NCI-H1417 treated with DMSO at 0.1 percent for 48 hours (cell line): ENCODE measurements at places on chromosomes 7 and 10.

GRCh38 chr10:123886292-123886691 is 5.3 kb downstream of the CPXM2 start:
- DNase-seq: no peak

- DNase-seq: no peak
Observed at GRCh38 chr10:7611909-7612308, 54.9 kb downstream of the ITIH5 start.

DNA sequence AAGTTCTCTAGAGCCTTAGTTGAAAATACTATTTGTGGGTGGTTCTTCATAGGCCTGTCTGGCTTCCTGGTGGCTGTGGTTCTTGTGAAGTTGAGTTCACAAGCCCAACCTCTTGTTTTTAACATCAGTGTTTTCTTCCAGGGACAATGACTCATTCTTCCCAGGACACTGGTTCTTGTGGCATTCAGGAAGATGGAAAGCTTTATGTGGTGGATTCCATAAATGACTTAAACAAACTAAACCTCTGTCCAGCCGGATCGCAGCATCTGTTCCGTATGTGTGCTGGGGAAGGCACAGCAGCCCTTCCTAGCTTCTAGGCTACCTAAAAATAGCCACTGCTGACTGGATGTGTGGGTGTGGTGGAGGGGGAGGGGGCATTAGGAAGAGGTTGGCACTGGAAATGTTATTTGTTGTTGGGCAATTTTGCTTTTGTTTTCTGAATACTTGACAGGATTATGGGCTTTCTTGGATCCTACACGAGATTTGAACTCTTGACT is 3.9 kb downstream of the LSMEM1 start:
- no peak for DNase-seq

DNA sequence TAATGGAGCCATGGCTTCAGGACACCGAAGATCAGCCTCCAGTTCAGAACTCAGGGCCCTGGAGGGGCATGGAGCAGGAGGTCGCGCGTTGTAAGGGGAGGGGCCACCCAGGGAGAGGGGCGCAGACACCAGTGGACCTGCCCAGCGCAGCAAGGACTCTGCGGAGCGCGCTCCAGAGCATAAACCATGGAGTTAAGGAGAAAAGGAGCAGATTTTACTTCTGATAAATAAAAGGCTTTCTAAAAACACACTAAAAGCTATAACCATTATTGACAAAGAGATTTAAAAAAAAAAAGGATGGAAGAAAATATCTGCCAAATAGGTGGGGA is 10.5 kb downstream of the CALY start:
- no peak for DNase-seq

GRCh38 chr10:29714096-29714874 is 79.5 kb upstream of the SVIL start:
- no peak for DNase-seq

DNA sequence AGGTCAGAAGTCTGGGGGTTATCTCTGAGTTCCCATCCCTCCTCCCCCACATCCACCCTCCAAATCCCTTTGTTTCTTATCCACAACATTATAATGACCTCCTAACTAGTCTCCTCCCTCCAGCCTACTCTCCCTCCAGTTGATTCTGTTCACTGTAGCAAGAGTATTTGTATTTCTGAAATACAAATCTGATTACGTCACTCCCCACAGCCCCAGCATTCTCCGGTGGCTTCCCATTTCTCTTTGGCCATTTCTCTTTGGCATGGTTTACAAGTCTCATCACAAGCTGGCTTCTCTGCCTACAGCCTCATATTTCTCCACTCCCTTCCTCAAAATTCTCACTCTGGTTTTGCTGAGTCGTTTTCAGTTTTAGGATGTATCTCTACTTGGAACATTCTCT is 24.6 kb upstream of the MRPS33 start:
- DNase-seq: no peak

DNA sequence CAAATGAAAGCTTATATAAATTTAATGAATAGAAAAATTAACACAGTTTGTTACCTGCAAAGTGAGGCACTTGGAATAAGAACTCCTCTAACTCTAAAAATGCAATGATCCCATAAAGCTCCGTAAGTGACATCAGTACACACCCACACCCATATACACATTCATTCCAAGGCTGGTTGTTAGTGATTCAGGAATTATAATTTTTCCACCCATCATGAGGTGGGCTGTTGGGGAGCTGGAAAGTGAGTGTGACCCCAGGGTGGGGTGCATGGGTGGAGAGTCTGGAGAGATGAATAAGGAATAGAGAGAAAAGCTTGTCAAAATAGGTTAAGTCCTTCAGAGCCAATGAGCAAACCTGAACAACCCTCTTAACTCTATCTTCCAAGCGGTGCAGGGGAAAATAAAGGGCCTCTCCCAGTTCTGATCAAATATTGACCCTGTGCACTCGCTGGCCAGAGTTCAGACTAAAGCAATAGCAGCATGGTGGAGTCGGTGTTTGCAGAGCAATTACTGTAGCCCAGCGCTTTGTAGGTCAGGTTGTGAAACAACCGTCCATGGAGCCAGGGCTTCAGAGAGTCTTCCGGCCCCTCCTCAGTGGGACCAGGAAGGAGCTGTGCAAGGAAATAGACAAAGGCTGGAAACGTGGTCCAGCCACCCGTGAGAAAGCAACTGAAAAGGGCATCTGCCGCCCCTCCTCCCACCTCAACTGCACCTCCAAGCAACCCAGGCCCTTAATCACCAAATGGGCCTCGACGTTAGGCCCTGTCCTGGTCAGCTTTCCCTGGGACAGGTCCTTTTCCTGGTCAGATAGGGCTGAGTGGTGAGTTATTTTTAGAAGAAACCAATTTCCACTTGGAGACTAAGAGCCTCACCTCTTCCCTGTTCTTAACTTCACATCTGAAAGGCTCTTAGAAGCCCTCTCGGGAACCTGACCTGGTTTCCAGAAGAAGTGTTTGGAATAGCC is 61.2 kb downstream of the SH3PXD2A start:
- DNase-seq: peak; percentile 25

GRCh38 chr10:86105640-86106039 is 261.0 kb downstream of the GRID1 start:
- no peak for DNase-seq

GRCh38 chr10:118840071-118840775 is 85.5 kb upstream of the CACUL1 start:
- DNase-seq: no peak

GRCh38 chr7:127437837-127438236 is 45.3 kb upstream of the ZNF800 start:
- DNase-seq: no peak

DNA sequence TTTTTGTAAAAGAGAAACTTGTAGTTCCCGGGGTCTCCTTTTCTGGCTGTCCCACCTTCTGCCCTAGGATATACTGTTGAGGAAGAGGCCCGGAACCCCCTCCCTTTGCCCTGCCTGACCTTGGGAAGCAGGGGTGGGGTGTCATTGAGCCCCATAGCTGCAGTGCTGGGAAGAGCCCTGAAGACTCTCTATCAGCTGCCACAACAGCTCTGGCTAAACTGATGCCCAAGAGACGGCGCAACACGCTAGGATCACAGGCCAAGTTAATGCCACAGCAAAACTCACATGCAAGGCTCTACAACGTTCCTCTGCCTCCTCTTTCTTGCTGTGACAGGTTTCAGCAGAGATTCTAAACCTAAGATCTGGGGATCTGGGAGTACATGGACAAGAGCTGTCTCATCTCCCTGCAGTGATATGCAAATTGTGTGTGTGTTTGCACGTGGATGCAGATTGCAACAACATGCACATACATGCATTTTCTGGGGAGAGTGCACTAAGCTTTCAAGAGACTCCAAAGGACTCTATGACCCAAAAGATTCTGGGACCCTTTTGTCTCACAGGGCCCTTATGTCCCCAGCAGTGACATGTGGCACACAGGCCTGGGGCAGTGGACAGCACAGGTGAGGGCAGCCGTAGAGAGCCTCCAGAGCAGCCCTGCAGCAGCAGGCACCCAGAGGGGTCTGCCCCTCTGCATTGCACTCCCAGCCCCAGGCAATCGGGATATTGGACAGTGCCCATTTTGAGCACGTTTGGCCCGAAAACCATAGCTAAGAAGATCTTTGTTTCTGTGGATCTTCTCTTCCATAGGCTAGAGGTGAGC is 2.5 kb downstream of the RASSF4 start:
- no peak for DNase-seq

DNA sequence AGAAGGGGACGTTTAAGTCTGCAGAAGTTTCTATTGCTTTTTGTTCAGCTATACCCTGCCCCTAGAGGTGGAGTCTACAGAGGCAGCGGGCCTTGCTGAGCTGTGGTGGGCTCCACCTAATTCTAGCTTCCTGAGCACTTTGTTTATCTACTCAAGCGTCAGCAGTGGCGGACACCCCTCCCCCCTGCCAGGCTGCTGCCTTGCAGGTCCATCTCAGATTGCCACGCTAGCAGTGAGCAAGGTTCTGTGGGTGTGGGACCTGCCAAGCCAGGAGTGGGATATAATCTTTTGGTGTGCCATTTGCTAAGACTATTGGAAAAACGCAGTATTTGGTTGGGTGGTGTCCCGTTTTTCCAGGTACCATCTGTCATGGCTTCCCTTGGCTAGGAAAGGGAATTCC is 147.3 kb upstream of the PRPS1L1 start:
- DNase-seq: no peak

- DNase-seq: no peak
Observed at GRCh38 chr7:143393267-143394041, 12.3 kb downstream of the ZYX start.

DNA sequence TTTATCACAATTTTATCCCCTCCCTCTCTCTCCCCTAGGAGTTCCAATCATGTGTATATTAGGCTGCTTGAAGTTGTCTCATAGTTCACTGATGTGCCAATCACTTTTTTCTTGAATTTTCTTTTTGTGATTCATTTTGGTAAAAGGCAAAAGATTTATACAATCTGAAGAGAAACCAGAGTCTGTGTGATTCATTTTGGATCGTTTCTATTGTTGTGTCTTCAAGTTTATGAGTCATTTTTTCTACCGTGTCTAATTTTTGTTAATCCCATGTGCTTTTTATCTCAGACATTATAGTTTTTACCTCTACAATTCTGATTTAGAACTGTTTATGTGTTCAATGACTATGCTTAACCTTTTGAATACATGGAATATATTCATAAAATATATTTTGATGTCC is 483.9 kb upstream of the AUTS2 start:
- no peak for DNase-seq

GRCh38 chr10:60906411-60906810 is 37.6 kb downstream of the RHOBTB1 start:
- DNase-seq: no peak

- no peak for DNase-seq
Observed at GRCh38 chr7:17315974-17316373, 17.5 kb downstream of the AHR start.

DNA sequence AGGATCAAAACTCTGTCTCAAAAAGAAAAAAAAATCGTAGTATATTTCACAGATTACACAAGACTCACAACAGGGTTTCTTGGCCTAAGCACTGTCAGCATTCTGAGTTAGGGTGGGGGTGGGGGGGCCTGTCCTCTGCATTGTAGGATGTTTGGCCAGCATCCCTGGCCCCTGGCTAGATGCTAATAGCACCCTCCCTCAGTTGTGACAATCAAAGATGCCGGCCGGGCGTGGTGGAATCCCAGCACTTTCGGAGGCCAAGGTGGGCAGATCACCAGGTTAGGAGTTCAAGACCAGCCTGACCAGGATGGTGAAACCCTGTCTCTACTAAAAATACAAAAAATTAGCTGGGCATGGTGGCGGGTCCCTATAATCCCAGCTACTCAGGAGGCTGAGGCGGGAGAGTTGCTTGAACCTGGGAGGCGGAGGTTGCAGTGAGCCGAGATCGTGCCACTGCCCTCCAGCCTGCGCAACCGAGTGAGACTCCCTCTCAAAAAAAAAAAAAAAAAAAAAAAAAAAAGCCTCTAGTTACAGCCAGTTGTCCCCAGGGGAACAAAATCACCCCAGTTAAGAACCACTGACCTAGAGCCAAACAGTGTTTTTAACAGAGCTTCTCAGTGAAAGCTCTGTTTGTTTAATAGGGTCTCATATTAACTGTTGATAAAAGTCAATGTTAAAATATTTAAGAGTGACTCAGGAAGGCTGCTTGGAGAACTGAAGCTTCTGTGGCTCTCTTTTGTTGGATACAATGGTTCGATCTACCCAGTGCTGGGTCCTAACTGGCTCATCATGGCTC is 161.0 kb upstream of the FAM171A1 start:
- DNase-seq: no peak

GRCh38 chr10:105594296-105594695 is 953.2 kb downstream of the SORCS3 start:
- no peak for DNase-seq

DNA sequence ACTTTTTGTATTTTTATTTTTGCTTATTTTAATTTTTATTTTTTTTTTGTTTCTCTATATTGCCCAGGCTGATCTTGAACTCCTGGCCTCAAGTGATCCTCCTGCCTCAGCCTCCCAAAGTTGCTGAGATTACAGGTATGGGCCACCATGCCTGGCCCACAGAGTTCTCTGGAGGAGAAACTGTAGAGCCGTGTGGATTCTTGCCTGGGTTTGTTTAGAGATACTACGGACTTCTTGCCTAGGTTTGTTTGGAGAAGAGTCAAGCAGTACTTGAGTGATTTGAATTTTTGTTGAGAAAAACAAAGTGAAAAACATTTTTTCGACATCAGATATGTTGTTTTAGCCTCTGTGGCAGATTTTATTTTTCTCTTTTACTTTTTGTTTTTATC is 99.0 kb downstream of the CAMK1D start:
- DNase-seq: no peak

GRCh38 chr7:26372704-26373103 is 81.0 kb downstream of the SNX10 start:
- DNase-seq: no peak

DNA sequence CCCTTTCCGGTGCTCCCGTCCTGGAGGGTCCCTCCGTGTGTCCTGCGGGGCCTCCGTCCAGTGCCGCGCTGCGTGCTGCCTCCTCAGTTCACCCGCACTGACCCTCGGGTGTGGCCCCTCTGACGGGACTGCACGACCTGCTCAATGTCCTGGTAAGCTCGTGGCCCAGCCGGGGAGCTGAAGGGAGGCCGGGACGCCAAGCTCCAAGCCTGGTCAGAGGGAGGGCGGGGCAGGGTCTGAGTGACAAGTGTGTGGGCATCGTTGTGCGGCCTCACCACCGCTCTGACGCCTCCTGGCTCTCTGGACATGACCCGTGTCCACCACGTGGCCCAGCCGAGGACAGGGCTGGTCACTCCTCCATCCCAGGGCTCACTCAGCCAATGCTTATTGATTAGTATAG is 25.9 kb downstream of the FAM20C start:
- no peak for DNase-seq

- no peak for DNase-seq
Observed at GRCh38 chr10:21961847-21962246, 41.7 kb downstream of the DNAJC1 start.

GRCh38 chr7:155213955-155214740 is 83.5 kb upstream of the INSIG1 start:
- no peak for DNase-seq

- no peak for DNase-seq
Observed at GRCh38 chr10:78377356-78377755, 343.7 kb downstream of the RPS24 start.

- DNase-seq: no peak
Observed at GRCh38 chr10:91024541-91024940, 103.7 kb upstream of the ANKRD1 start.

DNA sequence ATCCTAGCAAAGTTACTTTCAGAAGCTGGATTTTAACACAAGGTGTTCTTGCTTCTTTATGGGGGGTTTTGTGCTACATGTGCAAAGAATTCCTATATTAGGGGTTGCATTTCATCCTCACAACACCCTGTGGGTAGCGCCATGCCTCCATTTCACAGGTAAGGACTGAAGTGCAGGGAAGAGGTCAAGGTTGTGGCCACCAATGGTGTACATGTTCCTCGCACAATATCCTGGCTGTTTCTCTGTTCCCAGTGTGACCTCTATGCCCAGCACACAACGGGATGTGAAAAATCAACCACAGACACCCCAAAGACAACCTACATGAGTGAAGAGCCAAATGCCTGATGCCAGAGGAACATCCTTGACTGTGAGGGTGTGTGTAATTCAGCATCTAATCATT is 80.8 kb downstream of the CHST15 start:
- no peak for DNase-seq
